Hematopoietic multipotent progenitor cell treated with erythropoietin and hydrocortisone succinate and interleukin-3 and kit ligand, for 15 days (in vitro differentiated cells): ENCODE measurements at places on chromosomes 5 and 9.

GRCh38 chr9:136564379-136564988 is 18.6 kb upstream of the NOTCH1 start:
- no peak for DNase-seq

DNA sequence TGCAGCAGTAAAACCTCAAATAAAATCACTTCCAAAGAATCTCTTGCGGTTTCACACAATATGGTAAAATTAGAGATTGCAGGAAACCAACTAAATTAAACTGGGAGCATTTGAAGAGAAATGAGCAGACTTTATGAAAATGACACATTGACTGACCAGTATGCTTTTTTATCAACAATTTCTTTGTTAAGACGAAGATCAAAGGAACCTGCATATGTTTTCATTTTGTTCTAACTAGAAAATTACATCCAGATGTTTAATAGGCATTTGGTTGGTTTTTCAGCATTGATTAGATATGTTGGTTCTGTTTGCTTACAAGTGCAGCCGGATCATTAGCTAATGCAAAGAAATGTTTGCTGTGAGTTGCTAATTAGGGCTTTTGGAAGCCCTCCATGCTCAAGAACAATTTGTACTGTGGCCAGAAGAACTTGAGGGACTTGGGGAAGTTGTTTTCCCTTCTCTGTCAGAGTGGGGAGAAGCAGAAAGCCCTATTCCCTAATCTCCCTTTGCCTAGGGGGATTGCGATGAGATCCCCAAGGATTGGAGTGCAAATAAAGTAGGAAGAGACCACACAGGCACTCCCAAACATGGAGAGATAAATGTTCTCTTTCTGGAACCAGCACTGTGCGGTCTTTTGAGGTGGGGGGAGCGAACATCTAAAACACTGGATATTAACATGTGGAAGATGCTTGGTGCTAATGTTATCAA is 4.5 kb upstream of the TLE1 start:
- DNase-seq, result no peak

GRCh38 chr5:37840053-37841034 is 503 bp upstream of the GDNF start:
- no peak for DNase-seq

DNA sequence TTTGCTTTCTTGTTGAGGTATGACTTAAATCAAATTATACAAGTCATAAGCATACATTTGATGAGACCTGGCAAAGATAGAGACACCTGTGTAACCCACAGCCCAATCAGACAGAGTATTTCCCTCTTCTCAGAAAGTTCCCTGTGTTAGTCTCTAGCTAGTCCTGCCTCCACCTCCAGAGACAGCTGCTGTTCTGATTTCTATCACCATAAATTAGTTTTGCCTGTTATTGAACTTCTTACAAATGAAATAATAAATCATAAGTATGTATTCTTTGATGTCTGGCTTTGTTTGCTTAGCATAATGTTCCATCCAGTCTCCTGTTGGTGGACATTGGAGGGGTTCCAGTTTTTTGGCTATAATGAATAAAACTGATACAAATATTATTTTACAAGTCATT is 194.5 kb downstream of the ICE1 start:
- no peak for DNase-seq

GRCh38 chr9:127813686-127814226 is 11.1 kb downstream of the FPGS start:
- DNase-seq, result no peak

- no peak for DNase-seq
Observed at GRCh38 chr5:560792-561166, 36.5 kb upstream of the SLC9A3 start.

DNA sequence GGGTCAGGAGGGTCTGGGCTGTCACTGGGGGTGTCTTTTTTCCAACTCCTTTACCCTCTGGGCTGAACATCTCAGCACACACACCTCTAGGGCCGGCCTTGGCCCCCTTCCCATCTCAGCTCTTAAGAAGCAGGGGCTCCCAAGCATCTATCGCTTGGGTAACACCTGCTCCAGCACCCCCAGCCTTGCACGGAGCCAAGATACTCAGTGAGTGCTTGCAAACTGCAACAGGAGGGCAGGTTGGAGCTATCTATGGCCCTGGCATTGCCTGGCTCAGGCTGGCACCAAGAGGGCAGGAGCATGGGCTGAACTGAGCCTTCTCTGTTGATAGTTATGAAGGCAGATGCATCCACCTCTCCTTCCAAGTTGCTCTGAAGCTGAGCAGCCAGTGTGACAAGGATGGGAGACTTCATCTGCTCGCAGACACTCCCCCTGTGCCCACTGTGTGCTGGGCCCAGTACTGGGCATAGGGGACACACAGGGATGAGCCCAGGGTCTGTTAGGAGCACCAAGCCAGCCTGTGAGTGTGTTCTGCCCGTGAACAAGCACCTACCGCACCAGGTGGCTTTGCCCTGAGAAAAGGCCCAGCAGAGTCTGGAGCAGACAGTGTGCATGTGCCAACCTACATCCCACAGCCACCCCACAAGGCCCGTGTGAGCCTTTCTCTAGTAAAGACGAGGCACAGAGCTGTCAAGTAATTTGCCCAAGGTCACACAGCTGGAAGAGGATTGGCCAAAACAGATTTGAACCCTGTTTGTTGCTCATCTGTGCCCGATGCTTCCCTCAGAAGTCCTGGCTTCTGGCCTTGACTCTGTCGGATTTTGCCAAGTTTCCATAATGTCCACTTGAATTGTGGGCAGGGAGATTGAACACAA is 58.2 kb downstream of the PHF2 start:
- no peak for DNase-seq

GRCh38 chr5:55551904-55552303 is 17.1 kb upstream of the PLPP1 start:
- no peak for DNase-seq
